ENCODE measurements at places on chromosomes 3 and 15.

DNA sequence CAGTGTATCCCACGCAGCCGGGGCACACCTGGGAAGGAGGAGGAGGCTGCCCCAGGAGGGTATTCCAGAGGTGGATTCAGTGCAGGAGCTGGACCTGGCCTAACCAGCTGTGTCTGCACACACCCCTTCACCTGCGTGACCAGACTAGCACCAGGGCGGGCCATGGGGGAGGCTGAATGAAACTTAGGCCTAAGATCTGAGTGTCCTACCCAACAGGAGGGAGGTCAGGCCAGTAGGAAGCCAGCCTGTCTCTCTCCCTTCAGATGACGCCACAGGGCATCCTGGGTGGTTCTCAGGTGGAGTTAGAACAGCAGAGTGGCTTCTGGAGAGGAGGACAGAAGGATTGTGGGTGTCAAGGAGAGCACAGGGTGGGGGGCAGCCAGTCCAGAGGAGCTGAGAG, 3.4 kb upstream of the SEMA3F start:
- no peak for DNase-seq

- DNase-seq, result peak; percentile 45
These were observed 33.2 kb downstream of the SLC25A26 start for GRCh38 chr3:66253790-66254620.

- no peak for DNase-seq
These were observed 6.5 kb downstream of the CPEB1 start for GRCh38 chr15:82640672-82641071.

DNA sequence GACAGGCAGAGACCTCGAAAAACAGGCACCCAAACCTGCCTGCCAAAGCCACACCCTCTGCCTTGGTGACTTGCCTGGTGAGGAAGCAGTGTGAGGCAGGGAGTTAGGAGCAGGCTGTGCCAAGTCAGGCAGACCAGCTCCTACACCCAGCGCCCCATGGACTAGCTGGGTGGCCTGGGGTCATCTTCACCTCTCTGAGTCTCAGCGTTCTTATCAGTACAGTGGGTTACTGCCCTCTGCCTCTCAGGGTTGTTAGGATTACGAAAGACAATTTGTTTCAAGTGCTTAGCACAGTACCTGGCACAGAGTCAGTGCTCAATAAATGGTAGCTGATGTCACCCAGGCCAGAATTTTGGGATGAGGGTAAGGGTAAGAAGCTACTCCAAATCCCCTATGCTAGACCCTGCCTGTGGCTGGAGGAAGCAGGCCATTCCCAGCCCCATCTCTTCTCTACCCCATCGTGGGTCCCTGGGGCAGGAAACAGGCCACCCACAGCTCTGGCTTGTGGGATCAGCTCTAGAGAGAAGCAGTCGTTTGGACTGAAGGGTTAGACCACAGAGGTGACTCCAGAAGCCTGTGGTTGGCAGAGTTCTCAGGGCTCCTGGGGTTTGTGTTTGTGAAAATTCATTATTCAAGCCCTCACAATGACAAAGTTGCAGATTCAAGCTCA, 10.1 kb downstream of the SLC51B start:
- DNase-seq, result peak; percentile 34

DNA sequence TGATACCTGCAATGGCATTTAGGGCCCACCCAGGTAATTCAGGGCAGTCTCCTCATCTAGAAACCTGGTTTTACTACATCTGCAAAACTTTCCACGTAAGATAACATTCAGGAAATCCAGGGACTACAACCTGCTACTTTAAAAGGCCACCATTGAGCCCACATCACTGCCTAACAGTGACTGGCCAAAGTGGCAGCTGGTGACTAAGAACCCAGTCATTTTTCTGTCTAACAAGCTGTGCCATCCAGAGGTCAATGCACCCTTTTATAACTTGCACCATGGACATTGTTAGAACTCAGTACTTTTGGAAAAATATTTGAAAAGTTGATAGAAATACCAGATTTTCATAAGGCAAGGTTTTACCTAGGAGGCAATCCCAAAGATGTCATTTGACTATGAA, 492.4 kb downstream of the OTOL1 start:
- DNase-seq, result peak; percentile 41

DNA sequence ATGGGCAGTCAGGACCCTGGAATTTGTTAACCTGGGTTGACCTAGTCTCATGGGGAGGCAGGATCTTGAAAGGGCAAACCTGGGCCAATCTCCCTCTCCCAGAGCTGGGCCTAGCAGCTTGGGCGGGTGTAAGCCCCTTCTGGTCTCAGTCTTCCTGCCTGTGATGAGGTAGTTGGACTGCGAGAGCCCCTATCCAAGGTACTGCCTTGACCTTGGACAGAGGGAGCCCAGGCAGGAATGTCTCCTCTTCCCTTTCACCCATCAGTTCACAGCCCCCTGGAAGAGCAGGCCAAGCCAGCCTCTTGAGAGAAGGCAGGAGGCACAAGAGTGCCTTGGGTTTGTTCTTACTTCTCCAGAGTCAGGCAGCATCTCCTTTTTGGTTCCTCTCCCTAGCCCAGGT, 24.7 kb upstream of the SEMA3F start:
- DNase-seq, result no peak

GRCh38 chr3:129892857-129893580, 492 bp downstream of the TMCC1 start:
- peak; percentile 62 for DNase-seq

GRCh38 chr3:13025090-13025489, 48.1 kb downstream of the IQSEC1 start:
- peak; percentile 82 for DNase-seq

- no peak for DNase-seq
These were observed 58.4 kb downstream of the ALCAM start for GRCh38 chr3:105425153-105425502.

DNA sequence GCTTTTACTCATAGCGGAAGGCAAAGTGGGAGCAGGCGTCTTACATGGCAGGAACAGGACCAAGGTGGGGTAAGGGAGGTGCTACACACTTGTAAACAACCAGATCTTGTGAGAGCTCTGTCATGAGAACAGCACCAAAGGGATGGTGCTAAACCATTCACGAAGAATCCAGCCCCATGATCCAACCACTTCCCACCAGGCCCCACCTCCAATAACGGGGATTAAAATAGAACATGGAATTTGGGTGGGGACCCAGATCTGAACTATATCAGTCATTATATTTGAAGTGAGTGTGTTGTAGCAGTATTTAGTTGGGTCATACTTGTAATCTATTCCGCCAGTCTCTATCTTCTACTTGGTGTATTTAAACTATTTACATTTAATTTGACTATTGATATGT, 190.9 kb downstream of the RPLP1 start:
- DNase-seq, result no peak

All from ELR (cell line).